ENCODE measurements at places on chromosomes 5 and 9.

GRCh38 chr5:175282611-175283225, 161.3 kb downstream of the DRD1 start:
- DNase-seq, result no peak

DNA sequence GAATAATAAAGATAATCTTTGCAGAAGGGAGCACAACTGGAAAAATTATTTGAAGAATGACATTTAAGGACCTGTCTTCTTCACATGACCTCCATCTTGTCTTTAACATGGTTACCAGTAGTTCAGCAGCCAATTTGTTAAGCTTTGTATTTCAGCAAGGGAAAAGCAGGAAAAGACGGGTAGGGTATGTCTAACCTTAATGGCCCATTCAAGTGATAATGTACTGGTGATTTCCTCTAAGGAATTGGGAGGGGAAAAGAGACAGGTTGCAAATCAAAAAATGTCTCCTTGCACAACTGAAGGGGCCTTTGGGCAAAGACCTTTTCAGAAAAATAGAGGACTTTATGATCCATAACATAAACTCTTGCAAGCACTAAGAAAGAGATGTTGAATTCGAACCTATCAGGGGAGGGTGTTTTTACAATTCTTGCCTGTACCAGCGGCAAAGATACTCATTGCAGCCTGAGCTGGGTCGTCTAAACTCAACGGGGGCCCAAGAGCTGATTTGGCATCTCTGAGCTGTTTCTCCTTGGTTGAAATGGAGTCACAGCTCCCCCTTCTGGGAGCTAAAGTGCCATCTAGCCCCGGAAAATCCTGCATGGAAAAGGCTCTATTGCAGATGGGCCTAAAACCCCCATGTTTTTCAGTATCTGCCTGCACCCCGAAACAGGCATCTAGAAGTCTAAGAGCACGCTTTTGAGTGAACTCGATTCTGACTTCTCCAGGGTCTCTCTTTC, 3.8 kb downstream of the BRINP1 start:
- DNase-seq, result peak; percentile 39

GRCh38 chr5:172979778-172980177, 3.8 kb upstream of the ATP6V0E1 start:
- DNase-seq, result no peak

DNA sequence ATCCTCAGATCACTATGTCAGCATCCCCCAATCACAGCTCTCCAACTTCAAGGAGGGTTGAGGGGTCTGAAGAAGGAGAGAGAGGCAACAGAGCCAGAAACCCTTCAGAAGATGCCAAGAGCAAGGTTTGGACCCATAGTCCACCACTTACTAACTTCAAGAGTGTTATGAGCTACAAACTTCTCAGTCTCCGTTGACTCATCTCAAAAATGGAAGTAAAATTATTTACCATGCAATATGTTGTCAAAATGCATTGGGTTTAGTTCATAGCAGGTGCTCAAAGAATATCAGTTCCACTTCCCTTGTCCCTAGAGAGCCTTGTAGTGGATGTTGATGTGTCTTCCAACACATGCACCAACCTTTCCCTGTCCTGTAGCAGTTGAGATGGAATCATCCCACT, 116.0 kb downstream of the KCNIP1 start:
- DNase-seq, result no peak

GRCh38 chr5:158565017-158565789, 534.5 kb downstream of the EBF1 start:
- no peak for DNase-seq

GRCh38 chr9:15286161-15286821, 20.7 kb downstream of the TTC39B start:
- no peak for DNase-seq

GRCh38 chr5:25570067-25570583, 925.3 kb upstream of the CDH10 start:
- no peak for DNase-seq

GRCh38 chr5:72379936-72380335, 59.8 kb downstream of the PTCD2 start:
- DNase-seq, result no peak

- DNase-seq, result no peak
Measured at GRCh38 chr5:35194635-35195471, 35.4 kb downstream of the PRLR start.

GRCh38 chr5:176466245-176466871, 18.2 kb downstream of the FAF2 start:
- DNase-seq, result peak; percentile 43

DNA sequence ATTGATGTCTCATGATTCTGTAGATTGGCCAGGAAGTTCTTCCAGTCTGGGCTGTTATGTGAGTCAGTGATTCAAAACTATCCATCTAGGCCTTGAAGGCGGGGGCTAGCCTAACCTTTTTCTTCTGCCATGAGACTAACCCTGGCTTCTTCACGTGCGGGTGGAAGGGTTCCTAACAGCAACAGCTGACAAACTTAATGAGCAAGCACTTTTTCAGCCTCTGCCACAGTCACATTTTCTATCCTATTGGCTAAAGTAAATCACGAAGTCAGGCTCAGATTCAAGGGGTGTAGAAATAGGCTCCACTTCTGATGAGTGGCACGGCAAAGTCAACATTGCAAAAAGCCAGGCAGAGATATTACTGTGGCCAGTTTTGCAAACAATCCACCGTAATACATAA, 68.4 kb downstream of the STK32A start:
- DNase-seq, result no peak

GRCh38 chr9:108885643-108886348, 23.7 kb downstream of the ACTL7A start:
- peak; percentile 84 for DNase-seq

DNA sequence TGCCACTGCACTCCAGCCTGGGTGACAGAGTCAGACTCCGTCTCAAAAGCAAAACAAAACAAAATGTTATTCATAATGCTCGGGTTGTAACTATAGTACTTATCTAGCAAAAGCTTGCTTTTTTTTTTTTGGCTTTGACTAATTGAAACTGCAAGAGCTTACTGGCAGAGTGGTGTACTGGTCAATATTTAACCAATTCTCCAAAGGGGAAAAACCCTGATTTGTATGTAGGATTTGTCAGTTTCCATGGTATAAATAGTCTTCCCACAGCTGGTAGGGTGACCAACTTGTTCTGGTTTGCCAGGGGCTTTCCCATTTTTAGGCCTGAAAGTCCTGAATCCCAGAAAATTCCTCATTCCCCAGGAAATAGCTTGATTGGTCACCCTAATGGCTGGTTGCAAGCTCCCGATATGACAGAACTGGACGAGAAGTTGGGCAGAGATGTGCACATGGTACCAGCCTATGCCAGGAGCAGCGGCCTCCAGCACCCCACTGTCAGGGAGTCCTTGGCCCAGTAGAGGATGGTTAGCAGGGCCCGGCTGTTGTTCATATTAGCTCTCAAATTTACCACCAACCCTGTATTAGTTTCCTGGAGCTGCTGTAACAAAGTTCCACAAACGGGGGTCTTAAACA, 58.0 kb downstream of the FXN start:
- DNase-seq, result no peak

- peak; percentile 22 for DNase-seq
Measured at GRCh38 chr9:96149533-96150280, 152.3 kb downstream of the HSD17B3 start.

DNA sequence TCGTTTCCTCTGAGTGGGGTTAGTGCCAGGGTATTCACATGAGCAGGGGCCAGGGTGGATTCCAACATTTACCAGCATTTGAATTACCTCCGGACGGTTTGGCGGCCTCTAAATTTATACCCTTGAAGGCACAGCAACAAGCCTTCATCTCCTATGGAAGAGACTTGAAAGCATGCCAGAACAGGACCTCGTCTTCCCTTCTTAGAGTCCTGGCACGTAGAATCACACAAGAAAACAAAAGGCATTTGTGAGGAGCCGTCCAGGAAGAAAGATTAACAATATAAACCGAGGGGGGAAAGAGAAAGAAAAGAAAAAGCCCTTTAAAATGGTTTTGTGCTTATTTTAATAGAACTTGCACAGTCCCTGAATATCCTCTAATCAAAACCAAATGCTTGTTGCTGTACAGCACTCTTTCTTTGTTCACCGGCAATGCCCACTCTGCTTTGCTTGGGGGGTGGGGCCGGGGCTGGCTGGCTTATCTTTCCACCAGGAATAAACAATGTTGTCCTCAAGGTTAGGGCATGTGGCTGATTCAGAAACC, 575.8 kb upstream of the ZNF462 start:
- DNase-seq, result no peak

DNA sequence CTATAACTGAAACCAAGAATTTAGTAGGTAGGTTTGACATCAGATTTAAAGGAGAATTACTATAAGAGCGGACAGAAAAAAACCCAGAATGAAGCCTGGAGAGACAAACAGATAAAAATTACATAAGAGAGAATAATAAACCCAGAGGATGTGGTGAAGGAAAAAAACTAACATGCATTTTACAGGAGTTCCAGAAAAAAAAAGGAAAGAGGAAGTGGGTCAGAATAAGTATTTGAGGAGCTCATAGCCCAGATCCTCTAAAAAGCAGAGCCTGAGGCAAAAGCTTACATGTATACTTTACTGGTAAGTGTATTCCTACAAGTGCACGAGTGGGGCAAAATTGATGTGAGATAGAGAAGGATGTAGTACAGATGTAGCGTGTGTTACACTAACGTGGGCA, 43.1 kb upstream of the NAA35 start:
- DNase-seq, result peak; percentile 37

GRCh38 chr5:178664141-178664540, 37.3 kb upstream of the CLK4 start:
- no peak for DNase-seq

DNA sequence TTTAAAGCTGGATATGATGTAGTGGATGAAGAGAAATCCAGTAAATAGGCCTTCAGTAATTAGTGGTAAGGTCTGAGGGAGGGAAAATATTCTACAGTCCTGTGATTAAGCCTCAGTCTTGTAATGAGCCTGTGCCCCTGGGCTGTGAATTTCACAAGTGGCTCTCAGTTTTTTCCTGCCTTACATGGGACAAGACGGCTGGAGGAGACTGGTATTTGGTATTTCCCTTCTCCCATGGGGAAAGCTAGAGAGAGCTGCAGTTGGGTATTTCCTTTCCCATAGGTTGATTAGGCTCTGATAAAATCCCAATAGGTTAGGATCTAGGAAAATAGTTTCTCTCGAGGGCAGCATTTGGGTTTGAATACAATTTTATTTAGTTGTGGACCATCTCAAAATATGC, 62.2 kb upstream of the GNA14 start:
- no peak for DNase-seq

GRCh38 chr9:37455884-37456647, 9.2 kb downstream of the ZBTB5 start:
- no peak for DNase-seq

DNA sequence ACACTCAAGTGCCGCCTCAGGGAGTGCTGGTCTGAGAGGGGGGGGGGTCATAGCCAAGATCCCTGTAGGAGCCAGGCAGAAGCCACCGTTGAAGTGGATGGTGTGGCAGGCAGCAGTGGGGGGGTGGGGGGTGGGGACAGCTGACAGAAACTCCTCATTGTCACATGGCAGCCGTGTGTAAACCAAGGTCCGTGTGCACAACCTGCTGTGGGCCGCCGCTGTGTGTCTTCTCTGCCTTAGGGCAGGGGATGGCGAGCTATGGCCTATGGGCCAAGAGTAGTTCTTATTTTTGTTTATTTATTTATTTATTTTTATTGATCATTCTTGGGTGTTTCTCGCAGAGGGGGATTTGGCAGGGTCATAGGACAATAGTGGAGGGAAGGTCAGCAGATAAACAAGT, 13.4 kb downstream of the SQSTM1 start:
- no peak for DNase-seq

GRCh38 chr5:136197462-136198142, 4.6 kb upstream of the SMIM32 start:
- no peak for DNase-seq

DNA sequence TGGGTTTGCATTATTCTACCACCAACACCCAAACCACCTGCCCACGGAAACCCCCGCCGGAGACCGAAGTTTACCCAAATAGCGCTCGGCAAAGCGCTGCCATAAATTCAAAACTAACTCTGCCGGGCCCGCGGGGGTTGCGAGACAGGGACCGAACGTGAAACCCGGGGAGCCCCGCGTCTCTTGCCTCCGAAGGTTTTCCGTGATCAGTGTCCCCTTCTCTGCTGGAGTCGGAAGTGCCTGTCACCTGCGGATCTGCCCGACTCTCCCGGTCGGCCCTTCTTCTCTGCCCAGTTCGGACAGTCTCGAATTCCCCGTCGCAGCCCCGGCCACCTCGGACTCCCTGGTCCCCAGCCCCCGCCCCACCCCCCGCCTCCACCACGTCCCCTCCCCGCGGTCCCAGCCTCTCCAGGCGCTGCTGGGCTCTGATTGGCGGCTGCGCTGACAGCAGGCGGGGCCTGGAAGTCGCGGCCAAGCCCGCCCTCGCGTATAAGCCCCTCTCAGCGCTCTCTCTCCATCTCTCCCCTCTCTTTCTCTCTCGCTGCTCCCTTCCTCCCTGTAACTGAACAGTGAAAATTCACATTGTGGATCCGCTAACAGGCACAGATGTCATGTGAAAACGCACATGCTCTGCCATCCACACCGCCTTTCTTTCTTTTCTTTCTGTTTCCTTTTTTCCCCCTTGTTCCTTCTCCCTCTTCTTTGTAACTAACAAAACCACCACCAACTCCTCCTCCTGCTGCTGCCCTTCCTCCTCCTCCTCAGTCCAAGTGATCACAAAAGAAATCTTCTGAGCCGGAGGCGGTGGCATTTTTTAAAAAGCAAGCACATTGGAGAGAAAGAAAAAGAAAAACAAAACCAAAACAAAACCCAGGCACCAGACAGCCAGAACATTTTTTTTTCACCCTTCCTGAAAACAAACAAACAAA, at the start of gene RORB:
TSS of gene RORB (plus strand) at position 517 of the 929 bp plus-strand sequence. CDS start 642 bp downstream, outside the sequence.
- DNase-seq, result no peak

DNA sequence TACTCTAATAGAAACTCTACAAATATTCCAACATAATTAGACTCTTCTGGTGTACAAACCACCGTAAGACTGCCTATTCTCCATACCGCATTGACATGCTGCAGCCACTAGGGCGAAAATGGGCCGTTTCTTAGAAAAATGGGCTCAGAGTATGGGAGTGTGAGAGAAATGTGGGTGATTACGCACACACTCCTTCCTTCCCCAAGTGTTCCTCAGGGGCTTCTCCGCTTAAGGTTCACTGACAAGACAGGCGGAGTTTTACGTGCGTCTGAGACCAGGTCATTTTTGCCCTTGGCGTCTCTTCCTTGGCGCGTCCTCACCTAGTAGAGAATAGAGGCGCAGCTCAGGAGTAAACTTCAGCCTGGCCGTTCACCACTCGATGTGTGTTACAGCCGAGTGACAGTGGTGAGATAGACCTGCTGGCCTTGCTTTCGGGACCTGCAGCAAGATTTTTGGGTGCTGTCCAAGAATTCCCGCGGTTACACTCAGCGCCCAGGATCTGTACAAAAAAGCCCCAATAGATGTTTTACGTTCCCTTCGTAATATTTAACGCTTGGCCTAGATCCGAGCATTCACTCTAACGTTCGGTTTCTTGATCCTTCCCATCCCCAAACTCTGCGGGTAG, 1.8 kb upstream of the NTRK2 start:
- peak; percentile 24 for DNase-seq
